Stimulated activated CD8-positive, alpha-beta memory T cell treated with anti-CD3 and anti-CD28 coated beads, Interleukin-7, amount 100 ng/mL, for 4 hours (primary cell): ENCODE measurements at places on chromosomes 7 and 10.

DNA sequence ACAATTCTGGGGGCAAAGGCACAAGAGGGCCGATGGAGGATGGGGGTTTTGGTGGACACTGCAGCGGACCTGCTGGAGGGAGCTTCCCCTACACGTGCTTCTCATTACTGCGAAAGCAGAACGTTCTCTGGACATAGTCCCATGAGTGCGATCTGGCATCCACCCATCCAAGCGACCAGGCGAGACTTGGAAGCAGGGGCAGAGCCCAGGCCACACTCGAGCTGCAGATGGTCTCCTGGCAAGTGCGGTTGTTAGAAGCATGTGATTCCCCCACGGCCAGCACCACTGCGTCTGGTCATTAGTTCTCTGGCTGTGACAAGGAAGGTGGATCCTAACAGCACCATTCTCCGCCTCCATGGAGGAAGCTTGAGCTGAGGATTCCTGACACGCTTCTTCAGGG, 118.4 kb upstream of the TCERG1L start:
- DNase-seq, result no peak

- DNase-seq, result peak; percentile 97
Measured at GRCh38 chr7:39732837-39733804, 109.7 kb downstream of the RALA start.

- DNase-seq, result no peak
Measured at GRCh38 chr10:59624136-59624535, 85.5 kb downstream of the SLC16A9 start.

- no peak for DNase-seq
Measured at GRCh38 chr10:15585303-15585715, 134.4 kb downstream of the ITGA8 start.

DNA sequence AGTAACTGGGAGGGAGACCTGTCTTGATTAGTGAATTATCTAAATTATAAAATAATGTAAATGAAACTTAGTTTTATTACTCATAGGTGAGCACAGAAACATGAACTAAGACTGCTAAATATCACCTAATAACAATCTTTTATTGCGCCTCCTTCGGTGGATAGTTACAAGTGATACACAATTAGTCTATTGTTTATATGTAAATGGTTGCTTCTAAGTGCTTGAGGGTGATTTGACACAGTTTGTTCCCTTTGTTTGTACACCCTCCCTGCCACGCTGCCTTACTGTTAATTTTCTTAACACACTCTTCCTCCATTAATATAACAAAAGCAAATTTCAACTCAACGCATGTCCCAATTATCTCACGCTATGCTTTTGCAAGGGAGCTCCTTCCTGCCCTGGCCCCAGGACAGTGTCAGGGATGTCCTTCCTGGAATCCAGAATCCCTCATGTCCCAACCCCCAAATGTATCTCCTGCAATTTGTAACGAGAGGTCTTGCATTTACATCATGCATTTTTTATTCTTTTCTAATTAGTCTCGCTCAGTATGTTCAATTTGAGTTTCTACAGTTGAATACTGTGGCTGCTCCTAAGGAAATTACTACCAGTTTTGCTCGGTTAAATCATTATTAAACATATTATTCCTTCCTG, 4.2 kb downstream of the NPSR1 start:
- DNase-seq, result no peak

DNA sequence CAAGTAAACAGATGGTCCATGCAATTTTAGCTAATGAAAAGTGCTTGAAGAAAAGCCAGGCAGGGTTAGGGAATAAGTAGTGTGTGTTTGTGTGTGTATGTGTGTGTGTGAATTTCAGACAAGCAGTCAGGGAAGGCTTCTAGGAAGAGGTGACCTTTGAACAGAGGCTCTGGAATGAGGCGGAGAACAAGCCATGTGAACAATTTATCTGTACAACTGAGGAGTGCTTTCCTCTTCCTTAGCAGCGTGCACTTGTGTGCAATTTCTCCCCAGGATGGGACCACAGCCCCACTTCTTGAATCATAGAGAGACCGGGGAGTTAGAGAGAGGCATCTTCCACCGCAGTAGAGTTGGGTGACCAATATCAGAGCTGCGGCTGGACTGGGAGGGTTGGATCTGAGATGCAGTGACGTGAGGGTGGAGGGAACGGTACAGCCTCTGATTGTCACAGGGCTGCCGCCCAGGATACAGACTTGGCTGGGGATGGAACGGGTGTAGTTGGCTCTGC, 69.2 kb upstream of the FAM171A1 start:
- DNase-seq, result no peak

DNA sequence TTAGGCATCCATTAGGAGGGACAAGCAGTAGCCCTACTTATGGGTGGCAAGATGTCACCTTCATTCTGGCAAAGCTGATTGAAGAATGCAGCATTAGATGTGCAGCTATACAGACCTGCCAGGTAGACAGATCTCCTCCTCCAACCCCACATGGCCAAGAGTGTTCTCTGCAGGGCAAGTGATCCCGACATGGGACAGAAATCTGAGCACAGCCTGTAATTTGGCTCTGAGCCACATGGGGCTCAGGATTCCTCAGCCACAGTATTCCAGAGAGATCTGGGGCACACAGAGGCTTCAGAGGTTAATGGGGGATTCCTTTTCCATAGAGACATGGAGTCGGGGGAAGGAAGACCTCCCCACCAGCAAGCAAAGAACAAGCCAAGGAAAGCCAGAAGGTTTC, 58.7 kb upstream of the GDF10 start:
- DNase-seq, result no peak

GRCh38 chr7:69757981-69758430, 159.7 kb downstream of the AUTS2 start:
- no peak for DNase-seq

- DNase-seq, result no peak
Measured at GRCh38 chr7:35691827-35692307, 3.1 kb downstream of the HERPUD2 start.

DNA sequence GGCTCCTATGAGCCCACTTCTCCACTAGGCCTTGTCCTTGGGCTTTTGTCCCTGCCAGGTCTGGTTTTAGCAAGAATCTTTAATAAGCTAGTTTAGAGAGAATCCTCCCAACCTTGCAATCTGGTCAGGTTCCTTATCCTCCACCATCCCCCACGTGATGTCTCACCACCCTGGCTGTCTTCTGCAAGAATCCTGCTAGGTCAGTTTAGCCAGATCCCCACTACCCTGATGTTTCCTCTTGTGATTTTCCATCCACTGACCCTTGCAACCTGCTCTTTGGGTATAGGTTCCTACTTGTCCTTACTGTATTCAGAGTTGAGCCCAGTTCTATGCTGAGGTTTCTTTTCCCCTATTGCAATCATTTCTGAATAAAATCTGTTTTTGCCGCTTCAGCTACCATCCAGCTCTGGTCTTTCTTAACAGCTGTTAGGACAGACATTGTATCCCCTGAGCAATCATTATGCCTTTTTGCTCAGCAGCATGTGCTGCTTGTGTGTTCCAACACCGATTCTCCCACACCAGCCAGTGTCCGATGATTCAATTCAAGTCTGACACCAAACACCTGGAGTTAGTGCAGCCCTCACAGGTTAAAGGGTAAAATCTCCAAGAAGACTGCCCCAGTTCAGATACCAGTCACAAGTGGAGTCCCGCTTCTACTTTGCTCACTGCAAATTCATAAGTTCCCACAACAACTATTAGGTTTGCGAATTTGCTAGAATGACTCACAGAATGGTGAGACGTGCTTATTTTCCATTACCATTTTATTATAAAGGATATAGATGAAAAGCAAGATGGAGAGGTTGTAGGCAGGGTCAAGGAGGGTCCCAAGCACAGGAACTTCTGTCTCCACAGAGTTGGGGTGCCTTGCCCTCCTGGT, 62.2 kb upstream of the ADCY1 start:
- no peak for DNase-seq

DNA sequence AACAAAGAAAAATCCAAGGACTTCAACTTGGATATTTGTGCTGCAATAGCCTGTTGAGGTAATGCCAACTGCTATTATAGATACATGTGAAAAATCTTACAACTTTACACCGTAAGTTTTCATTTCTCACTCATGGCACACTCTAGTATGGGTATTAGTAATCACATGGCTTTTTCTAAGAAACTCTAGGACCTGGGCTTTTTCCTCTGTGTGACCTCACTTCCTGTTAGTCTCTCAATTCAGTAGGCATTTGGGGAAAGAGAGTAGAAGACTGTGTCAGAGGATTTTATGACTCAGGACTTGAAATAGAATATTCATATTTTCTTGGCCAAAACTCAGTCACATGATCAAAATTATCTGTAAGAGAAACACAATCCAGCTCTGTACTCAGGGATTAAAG, 1049.9 kb downstream of the REEP3 start:
- DNase-seq, result no peak

DNA sequence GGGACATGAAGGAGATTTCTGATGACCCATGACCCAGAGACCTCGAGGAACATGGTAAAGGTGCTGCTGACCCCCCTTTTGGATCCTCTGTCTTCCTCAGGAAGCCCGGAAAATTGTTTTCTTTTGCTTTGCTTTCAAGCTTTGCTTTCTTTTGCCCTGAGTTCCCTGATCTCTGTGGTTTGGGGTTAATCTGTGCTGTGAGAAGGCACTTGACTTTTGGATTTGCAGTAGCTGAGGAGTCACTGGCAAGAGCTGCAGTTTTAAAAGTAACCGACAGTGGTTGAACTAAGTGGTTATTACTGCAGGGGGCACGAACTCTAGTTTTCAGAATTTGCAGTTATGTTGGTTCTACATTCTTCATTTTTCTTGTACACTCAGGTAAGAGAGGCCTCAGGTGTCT, 53.0 kb downstream of the PDZD8 start:
- DNase-seq, result no peak

GRCh38 chr7:16905300-16906044, 23.7 kb upstream of the AGR3 start:
- no peak for DNase-seq

DNA sequence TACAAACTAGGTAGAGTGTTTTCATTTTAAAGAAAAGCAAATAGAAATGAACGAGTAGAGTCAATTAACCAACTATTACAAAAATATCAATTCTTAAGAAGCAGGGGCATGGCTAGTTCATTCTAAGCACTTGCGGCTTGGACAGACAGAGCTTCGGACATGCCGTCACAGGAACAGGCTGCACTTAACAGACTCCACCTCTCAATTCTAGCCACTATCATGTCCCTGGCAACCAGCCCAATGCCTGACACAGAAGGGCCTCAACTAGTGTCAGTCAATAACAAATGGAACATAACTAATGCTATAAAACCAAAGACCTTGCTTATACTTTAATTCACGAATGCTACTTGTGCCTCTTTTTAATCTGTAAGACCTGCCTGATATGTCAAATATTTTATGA, 74.4 kb downstream of the TPK1 start:
- DNase-seq, result no peak

GRCh38 chr7:4113976-4114375, 568.1 kb upstream of the FOXK1 start:
- no peak for DNase-seq

GRCh38 chr7:93026425-93026824, 91.4 kb downstream of the SAMD9 start:
- no peak for DNase-seq

DNA sequence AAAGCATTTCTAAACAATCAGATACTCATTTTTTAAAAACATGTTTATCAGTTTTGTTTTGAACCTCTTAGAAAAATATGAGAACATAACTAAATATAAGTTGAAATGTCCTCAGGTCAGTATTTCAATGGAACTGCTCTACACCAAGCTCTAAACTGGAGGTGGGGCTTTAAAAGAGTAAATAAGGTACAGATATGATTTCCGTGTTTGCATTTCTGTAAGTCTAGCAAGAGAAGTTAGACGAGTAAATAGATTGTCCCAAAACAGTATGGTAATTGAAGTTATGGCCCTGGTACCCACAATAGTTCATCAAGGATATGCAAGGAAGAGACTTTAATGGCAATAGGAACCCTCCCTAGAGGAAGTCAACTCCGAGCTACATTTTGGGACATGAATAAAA, 115.1 kb upstream of the AKR1E2 start:
- DNase-seq, result no peak

DNA sequence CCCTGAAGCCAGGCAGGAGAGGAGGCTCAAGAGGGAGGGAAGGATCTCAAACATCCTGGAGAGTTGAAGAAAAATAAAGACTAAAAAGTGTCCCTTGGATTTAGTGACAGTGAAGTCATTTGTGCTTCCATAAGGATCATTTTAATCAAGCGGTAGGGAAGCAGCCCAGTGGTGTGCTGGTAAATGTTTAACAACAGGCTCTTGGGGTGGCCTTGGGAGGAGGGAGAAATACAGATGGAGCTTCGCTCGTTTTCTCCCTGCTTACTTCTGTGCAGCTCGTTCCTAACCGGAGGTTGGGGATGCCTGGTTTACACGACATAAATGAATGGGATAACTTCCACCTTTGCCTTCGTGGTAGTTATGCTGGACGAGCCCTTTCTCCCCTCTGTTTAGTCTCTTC, 140.0 kb downstream of the CAMK1D start:
- DNase-seq, result no peak

- DNase-seq, result no peak
Measured at GRCh38 chr10:103645141-103646054, 151.9 kb downstream of the NEURL1 start.

DNA sequence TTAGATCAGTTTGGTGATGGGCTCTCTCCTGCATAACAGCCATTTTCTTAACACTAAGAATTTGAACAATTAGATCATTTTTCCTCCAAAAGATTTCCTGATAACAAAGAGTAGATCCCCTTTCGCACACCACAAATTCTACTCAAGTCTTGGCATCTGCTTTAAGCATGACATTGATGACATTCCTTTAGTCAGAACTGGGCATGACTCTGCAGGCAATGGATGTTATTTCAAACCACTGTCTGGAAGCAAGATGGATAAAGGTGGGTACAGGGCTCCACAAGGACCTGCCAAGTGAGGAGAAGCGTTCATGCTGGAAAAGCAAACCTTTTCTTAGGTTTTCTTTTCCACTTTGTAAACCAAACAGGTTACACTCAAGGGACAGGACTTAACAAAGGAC, 123.5 kb downstream of the GLCCI1 start:
- DNase-seq, result no peak

DNA sequence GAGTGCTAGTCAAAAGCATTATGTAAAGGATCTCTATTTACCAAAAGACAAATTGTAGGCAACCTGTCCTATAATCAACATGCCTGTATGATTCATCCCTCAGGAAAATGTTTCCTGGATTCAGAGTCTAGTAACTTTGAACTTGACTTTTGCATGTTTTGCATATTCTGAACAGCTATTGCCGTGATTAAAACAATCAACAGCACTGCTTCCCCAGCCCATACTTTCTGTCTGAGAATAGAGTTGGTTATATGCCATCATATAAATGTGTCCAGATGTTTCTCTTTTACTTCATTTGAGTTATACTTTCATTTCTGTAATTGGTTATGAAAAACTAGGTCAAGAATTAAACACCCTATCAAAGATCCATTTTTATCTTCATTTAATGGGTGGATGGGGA, 83.5 kb downstream of the ZMYND11 start:
- DNase-seq, result no peak

DNA sequence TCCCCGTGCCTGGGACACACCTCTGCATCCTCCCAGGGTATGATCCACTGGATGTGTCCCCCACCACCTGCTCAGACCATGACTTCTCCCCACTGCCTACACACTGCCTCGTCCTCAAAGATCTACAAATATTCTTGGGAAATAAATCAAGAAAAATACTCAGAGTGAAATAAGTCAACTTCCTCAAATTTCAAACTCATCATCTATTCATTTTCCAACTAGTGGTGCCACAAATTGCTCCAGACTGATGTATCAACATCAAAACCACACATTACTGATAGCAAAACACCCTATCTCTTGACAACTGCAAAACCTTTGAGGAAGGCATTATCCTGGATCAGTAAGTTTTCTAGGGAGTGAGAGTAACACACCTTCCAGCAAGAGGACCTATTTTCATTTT, 87.7 kb downstream of the GRB10 start:
- no peak for DNase-seq

- DNase-seq, result no peak
Measured at GRCh38 chr7:20330928-20331909, 519 bp downstream of the ITGB8 start.

- DNase-seq, result no peak
Measured at GRCh38 chr10:102001435-102002068, 54.4 kb downstream of the ARMH3 start.
